ENCODE measurements at places on chromosomes 4 and X.
A peak's percentile ranks its signal among the peaks of the same experiment; 100 is the strongest.

- no peak for DNase-seq
Measured at GRCh38 chrX:44305921-44306320, 37.6 kb downstream of the EFHC2 start.

GRCh38 chr4:64271601-64272081, 137.6 kb downstream of the TECRL start:
- DNase-seq = no peak

DNA sequence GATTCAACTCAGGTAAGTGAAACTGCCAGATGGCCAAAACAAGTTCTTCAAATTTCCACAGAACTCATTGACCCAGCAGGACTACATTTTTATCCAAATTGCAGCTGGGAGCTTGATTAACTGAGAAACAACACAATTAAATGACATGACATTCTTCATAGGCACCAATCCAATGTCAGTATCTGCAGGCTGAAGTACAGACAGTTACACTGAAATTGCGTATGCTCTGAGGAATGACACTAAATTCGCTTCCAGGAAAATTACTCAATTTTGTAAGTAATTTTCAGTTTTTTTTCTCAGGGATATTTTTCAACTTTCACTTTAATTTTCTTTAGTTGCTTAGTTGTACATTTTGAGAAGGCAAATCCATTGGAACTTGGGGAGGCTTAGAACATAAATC, 4.5 kb downstream of the C1GALT1C1 start:
- no peak for DNase-seq

DNA sequence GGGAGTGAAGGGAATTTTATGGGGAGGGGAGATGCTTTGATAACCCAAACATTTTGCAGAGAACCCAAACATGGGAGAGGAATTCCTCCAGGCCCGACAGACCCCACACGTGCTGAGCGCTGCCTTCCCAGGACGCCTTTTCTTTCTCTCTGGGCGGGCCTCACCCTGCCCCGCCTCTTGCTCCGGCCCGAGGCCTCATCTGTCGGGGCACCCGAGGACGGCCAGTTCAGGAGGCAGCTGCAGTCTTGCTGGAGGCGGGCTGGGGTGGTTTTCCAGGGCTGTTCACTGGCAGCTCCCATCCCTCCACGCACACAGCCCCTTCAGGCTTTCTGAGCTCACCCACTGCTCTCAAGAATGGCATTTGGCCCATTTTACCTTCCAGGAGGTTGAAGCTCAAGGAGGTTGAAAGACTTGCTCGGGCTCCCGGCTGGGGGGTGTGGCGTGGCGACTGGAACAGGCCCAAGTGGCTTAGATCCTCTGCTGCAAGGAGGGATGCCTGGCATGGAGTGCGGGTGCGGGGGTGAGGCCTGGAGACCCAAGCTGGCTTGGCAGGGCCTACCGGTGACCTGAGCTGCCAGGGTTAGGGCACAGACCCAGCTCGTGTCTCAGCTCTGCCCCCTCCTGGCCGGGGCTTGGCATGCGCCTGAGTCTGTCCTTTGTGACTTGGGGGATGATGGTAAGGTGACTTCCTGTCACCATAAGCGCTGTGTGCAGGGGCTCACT, 99.2 kb downstream of the PSAPL1 start:
- DNase-seq = peak; percentile 35

GRCh38 chr4:112946127-112946526, 103.3 kb upstream of the ANK2 start:
- no peak for DNase-seq

- no peak for DNase-seq
Measured at GRCh38 chr4:56261027-56261426, 126.3 kb downstream of the AASDH start.

GRCh38 chr4:117225471-117225870, 140.1 kb upstream of the TRAM1L1 start:
- DNase-seq = no peak
